CD4-positive, alpha-beta T cell treated with Interleukin-6 at 100 ng/mL for 8 hours (primary cell): ENCODE measurements at places on chromosomes 12 and 14.

DNA sequence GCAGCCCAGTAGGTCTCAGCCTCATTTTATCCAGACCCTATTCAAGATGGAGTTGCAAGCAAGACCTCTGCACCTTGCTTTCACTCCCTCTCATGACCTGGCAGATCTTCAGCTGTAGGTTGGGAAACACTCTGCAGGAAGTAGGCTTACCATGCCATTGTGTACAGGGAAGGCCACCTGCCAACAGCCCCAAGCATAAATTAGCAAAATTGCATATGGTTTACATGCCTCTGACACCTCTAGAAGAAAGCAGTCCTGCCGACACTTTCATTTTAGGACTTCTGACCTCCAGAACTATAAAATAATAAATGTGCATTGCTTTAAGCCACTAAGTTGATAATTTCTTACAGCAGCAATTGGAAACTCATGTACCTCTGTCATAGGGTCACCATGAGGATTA, 96.9 kb downstream of the SLC15A4 start:
- no peak for DNase-seq

DNA sequence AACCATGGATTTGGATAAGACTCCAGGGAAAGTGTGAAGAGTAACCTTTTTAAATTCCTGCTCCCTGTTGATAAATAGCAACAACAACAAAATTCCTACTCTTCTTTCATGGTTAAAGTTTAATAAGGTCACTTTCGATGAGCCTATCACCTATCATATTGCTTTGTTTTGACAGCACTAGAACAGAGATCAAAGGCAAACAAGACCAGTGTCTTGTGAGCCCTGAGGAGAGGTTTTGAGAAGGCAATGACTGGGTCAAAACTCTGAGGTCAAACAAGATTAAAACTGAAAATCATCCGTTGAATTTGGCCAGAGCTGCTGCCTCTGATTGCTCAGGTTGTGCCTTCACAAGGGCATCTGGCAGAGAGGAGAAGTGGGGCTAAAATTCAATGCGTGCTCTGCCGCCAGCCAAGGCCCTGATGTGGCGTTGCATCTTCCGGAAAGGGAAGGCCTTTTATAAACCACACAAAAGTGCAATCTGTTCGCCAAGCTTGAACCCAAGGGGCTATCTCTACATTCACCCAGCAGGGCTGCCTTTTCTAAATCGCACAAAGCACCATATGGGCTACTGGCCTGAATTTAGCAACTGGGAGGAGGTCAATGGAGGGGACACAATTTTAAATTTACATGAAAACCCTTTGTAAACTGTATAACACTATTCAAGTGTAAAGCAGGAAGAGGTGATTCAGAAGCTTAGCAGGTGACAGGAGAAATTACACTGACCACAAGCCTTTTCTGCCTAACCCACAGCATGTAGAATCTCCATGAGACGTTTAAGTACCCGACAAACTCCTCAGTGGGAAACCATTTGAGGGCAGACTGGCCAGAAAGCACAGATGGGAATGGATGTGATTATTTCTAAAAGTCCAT, 140.8 kb downstream of the DAD1 start:
- no peak for DNase-seq

DNA sequence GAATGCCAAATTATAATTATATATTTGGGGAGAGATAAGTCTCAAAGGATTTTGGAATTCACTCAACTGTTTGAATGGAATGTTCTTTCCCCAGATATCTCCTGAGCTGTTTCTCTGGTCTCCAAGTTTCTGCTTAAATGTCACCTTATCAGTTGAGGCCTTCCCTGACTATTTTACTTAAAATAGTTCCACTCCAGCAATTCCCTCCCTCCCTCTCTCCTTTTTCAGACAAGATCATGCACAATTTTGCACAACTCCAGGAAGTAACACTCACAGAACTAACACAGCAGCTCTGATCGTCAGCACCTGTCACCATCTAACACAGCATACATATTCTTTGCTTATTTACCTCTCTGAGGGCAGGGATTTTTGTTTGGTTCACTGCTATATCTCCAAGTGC, 12.5 kb downstream of the BTG1 start:
- no peak for DNase-seq

GRCh38 chr12:12428047-12428446, 71.2 kb downstream of the BORCS5 start:
- DNase-seq = no peak

DNA sequence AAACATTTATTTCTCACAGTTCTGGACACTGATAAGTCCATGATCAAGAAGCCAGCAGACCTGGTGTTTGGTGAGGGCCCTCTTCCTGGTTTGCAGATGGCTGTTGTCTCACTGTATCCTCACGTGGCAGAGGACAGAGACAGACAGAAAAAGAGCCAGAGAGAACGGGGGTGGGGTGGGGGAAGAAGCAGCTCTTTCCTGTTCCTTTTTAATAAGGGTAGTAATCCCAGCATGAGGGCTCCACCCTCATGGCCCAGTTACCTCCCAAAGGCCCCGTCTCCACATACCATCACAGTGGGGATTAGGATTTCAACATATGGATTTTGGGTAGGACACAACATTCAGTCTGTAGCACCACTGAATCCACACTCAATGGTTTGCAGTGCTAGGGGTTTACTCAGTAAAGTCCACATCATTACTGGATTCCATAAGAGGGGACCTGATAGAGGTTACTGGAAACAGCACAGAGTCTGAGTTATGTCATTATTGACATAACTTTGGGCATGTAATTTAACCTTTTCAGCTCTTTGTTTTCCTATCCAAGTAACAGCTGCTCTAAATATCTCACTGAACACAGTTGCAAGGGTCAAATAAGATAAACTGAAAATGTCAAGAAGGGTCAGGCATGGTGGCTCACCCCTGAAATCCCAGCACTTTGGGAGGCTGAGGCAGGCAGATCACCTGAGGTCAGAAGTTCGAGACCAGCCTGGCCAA, 53.2 kb downstream of the RPAP3 start:
- DNase-seq = no peak
